ENCODE measurements at places on chromosomes 5 and 9. TPM values are rescaled to one million over a fixed set of nuclear protein-coding genes. Genes with fewer than 3 reads are reported as not detected.

SH3GL2 gene
- total RNA-seq, result not detected

LCN10 gene
- total RNA-seq, result not detected

REEP2 gene
- 28.3 TPM for total RNA-seq

FAXDC2 gene
- 3.6 TPM for total RNA-seq

ADAMTS2 gene
- 29.2 TPM for total RNA-seq

ZNF300 gene
- 3.6 TPM for total RNA-seq

GCNT4 gene
- 0.32 TPM for total RNA-seq

SLC46A2 gene
- not detected for total RNA-seq

ASTN2 gene
- 4.2 TPM for total RNA-seq

PCBD2 gene
- total RNA-seq, result 1.2 TPM

PLAC8L1 gene
- total RNA-seq, result not detected

ST6GALNAC4 gene
- total RNA-seq, result 56.2 TPM

SELENOP gene
- 335 TPM for total RNA-seq

PIP5K1B gene
- not detected for total RNA-seq
